ENCODE measurements at places on chromosomes 7 and 10. TPM values are rescaled to one million over a fixed set of nuclear protein-coding genes. Genes with fewer than 3 reads are reported as not detected.

DNA sequence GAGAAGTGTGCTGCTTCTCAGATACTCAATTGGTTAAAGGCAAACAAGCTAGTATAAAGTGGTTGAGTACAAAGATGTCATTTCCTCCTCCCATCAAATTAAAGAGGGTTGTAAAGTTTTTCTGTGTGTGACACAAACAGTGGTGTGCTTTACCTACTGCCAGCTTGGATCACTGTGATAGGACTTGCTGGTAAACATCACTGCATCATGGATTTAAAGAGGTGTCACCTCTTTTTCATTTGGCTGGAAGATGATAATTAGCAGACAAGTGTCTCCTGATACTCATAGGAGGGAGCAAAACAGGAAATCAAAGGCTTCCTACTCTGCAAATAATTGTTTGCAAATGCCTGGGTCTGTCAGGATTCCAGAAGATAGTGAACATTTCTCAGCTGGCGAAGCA is 200.5 kb downstream of the MDFIC start:
- H3K27me3 ChIP-seq = no peaks in the 10 kb centered on the region
- no peak for DNase-seq
- no peaks in the 10 kb centered on the region for H3K36me3 ChIP-seq
- no peaks in the 10 kb centered on the region for H3K4me1 ChIP-seq
- H3K27ac ChIP-seq = no peak overlapping the region

- H3K27me3 ChIP-seq = no peaks in the 10 kb centered on the region
- no peak overlapping the region for H3K4me3 ChIP-seq
- no peaks in the 10 kb centered on the region for H3K4me1 ChIP-seq
- no peaks in the 10 kb centered on the region for H3K36me3 ChIP-seq
Observed at GRCh38 chr7:3552499-3552898, 251.4 kb downstream of the SDK1 start.

- no peaks in the 10 kb centered on the region for H3K36me3 ChIP-seq
- DNase-seq = no peak
- no peaks in the 10 kb centered on the region for H3K4me1 ChIP-seq
Observed at GRCh38 chr7:104035351-104035750, 45.9 kb upstream of the RELN start.

DNA sequence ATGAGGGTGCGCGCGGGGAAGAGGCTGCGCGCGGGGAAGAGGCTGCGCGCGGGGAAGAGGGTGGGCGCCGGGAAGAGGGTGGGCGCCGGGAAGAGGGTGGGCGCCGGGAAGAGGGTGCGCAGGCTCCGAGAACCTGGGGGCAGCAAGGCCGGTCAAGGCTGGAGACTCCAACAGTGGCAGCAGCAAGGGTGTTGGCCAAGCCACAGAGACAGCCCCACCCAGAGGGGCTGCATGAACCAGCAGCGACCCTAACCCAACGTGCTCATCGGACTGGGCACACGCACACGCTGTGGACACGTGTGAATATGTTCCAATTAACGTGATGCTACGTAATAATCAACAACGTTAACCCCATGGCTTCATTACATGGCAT is 48.8 kb downstream of the DIP2C start:
- no peaks in the 10 kb centered on the region for H3K36me3 ChIP-seq
- H3K4me1 ChIP-seq = no peaks in the 10 kb centered on the region
- H3K27ac ChIP-seq = no peak overlapping the region
- DNase-seq = no peak
- H3K27me3 ChIP-seq = no peaks in the 10 kb centered on the region

The CLDN3 gene
- total RNA-seq = 15.1 TPM

- H3K4me1 ChIP-seq = no peaks in the 10 kb centered on the region
- DNase-seq = no peak
- no peaks in the 10 kb centered on the region for H3K27me3 ChIP-seq
- H3K4me3 ChIP-seq = no peak overlapping the region
- H3K36me3 ChIP-seq = no peaks in the 10 kb centered on the region
- H3K27ac ChIP-seq = no peak overlapping the region
Observed at GRCh38 chr7:51286401-51286800, 30.2 kb downstream of the COBL start.

DNA sequence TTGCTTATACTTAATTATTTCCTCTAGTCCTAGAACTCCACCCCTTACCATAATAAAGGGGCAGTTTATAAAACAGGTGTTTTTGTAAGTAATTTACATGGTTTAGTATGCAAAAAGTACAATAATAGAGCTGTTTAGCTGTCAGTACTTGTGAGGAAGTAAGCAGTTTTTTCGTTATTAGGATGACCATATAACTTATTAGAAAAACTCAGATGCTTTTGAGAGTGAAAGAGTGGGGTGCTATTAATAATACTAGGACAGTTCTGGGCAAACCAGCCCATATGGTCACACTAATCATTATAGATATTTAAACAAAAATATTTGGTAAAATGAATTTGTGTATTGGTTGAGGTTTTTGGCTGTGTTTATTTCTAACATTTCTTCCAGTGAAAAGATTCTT is 201.9 kb upstream of the KAT6B start:
- no peaks in the 10 kb centered on the region for H3K4me1 ChIP-seq
- H3K27me3 ChIP-seq = no peaks in the 10 kb centered on the region
- no peak for DNase-seq
- no peak overlapping the region for H3K27ac ChIP-seq

DNA sequence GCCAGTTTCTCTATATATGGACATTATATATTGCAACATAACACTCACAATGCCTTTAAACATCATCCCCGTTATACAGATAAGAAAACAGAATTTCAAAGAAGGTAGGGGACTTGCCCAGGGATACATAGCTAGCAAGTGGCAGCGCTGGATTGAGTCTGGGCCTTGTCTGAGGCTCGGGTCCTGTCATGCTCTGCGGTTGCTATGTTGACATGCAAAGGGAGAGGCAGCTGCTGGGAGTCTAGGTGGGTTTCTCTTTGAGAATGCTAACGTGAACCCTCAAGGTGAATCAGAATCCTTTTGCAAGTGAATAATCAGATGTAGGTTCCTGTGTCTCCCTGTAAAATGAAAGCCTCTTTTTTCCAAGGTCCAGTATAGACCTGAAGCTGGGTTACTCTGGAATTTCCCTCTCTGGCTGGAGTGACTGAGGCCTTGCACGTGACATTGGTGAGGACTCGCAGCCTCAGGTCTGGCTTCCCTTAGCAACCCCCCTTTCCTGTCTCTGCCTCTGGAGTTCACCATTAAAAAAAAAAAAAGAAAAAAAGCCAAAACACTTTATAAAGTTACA is 38.9 kb downstream of the TCF7L2 start:
- H3K4me1 ChIP-seq = peaks cover 12% of the 10 kb centered on the region
- no peaks in the 10 kb centered on the region for H3K27me3 ChIP-seq
- DNase-seq = no peak
- no peak overlapping the region for H3K27ac ChIP-seq
- H3K4me3 ChIP-seq = no peak overlapping the region

GRCh38 chr7:156219307-156220077 is 407.2 kb upstream of the SHH start:
- no peaks in the 10 kb centered on the region for H3K27me3 ChIP-seq
- no peak overlapping the region for H3K27ac ChIP-seq
- no peak overlapping the region for H3K4me3 ChIP-seq
- H3K4me1 ChIP-seq = no peaks in the 10 kb centered on the region
- H3K36me3 ChIP-seq = no peaks in the 10 kb centered on the region
- DNase-seq = no peak

The LLCFC1 gene
- total RNA-seq = not detected

Measured in uterus (tissue), 4 donors.